ENCODE measurements at places on chromosomes 7 and 10.

GRCh38 chr10:21087476-21087875 is 190.4 kb upstream of the NEBL start:
- no peak for DNase-seq

DNA sequence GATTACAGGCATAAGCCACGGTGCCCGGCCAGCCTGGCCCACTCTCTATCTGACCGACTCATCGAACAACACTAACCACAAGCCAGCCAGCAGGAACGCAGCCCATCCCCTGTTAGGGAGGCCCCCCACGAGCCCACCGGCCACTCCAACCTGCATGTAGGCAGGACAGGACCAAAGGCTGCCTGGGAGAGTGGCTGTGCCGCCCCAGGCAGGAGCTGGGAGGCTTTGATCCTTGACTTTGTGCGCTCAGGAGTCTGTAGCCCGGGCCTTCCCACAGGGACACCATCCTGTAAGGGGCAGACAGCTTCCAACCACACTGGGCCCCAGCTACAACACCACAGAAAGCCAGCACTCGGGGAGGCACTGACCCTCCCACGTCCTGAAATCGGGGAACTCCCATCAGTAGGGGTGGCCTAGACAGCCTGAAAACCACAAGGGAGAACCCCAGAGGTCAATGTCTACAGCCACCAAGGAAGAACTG is 29.4 kb downstream of the GRID1 start:
- no peak for DNase-seq

DNA sequence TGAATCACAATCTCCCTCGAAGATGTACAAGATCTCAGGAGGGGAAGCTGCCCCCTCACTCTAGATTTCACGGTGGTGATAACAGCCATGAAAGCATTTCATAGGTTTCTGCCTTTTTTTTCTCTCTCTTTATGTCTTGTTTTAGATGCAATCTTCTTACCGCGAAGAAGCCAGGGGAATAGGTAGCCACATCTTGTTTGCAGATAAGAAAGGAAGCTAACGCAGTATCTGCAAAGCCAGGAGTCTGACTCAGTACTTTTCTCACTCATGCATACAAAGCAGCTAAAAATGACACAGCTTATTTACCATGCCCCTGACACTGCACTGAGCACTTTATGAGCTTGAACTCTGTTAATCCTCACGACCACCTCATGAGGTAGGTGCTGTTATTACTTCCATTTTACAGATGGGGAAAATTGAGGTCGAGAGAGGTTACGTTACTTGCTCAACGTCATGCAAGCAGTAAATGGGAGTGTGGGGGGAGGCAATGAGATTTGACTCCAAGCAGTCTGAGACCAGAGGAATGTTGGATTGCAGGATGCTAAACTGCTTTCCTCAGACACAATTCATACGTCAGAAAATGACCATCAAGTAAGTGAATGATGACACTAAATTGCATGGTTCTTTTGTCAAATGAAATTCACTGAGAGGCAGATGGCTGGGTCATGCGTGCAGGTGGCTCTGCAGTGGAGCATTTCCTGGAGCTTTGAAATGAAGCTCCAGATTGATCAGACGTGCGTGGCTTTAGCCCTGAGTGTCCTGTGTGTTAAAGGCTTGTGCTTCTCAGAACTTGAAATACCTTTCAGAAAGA is 3.3 kb downstream of the MAP3K8 start:
- no peak for DNase-seq

DNA sequence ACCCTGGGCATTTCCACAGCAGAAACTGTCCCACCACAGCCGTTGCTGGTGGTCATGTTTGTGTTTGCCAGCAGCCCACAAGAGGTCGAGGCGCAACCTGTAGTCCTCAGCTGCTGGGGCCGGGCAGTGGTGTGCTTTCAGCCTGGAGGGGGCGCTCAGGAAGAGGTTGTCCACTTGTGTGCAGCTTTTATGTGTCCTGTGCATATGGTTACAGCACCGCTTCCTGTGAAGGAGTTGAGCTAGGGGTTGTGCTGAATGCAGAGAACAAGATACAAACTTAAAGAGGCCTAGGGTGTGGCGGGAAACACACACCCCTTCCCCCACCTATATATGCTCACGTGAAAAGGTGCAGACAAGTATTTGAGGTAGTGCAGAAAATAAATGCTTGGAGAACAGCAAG is 29.5 kb upstream of the PFKFB3 start:
- no peak for DNase-seq

DNA sequence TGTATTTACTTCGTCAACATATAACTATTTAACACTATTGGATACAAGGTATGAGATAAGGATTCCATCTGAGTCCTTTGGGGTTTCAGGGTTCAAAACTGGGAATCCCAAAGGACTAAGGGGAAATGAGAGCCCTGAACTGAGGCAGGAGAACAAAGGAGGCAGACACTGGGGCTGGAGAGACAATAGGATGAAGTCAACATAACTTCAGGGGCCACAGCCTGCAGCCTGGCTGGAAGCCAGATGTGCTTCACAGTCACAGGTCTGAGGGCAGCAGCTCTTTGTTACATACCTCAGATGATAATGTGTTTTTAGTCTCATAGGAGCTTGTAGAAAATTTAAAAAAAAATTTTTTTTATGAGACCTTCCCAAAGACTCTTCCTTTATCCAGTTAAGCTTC is 73.3 kb downstream of the NRF1 start:
- DNase-seq, result peak; percentile 87

- DNase-seq, result no peak
Observed at GRCh38 chr7:132869166-132869861, 212.6 kb downstream of the CHCHD3 start.

GRCh38 chr10:78806681-78807221 is 262.0 kb upstream of the ZMIZ1 start:
- no peak for DNase-seq

DNA sequence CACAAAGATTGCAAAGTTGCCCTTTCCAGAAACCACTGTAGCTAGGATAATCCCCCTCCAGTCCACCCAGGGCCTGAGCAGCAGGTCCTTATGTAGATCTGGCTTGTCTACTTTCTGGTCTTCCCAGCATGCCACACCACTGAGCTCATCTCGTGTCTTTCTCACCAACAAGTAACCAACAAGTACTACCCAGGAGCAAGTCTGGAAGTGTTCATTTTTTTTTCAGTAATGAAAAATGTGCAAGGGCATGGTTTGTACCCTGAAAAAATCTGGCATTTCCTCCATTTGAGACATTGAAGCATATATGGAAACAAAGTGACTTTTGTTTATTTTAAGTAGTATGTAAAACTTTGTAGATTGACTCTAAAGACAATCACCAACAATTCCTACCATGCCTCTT is 120.8 kb downstream of the INHBA start:
- DNase-seq, result no peak

- DNase-seq, result no peak
Observed at GRCh38 chr10:43340101-43340500, 31.3 kb upstream of the FXYD4 start.

- peak; percentile 51 for DNase-seq
Observed at GRCh38 chr7:136009488-136010079, 32.4 kb upstream of the MTPN start.

DNA sequence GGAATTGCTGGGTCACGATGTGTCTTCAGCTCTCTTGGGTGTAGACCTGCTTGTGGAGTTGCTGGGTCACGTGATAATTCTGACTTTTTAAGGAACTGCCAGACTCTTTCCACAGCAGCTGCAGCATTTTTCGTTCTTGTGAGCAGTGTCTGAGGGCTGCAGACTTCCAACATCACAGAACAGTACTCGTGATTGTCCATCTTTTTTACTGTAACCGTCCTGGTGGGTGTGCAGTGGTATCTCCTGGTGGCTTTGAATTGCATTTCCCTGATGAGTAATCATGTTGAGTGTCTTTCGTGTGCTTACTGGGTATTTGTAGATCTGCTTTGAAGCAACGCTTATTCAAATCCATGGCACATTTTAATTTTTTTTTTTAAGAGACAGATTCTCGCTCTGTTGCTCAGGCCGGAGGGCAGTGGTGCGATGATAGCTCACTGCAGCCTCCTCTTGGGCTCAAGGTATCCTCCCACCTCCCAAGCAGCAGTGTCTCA is 22.7 kb downstream of the INPP5A start:
- DNase-seq, result no peak

- DNase-seq, result no peak
Observed at GRCh38 chr7:112067200-112067599, 139.0 kb downstream of the DOCK4 start.

- DNase-seq, result no peak
Observed at GRCh38 chr7:123689250-123689649, 33.6 kb downstream of the LMOD2 start.

GRCh38 chr10:71285180-71285545 is 33.9 kb upstream of the SLC29A3 start:
- DNase-seq, result no peak
